ENCODE measurements at places on chromosomes 7 and 10.

- no peak for DNase-seq
Observed at GRCh38 chr7:69772718-69773436, 174.6 kb downstream of the AUTS2 start.

- peak; percentile 10 for DNase-seq
Observed at GRCh38 chr7:112162142-112162766, 43.9 kb downstream of the DOCK4 start.

- peak; percentile 13 for DNase-seq
Observed at GRCh38 chr10:108862676-108863350, 1060.5 kb downstream of the XPNPEP1 start.

DNA sequence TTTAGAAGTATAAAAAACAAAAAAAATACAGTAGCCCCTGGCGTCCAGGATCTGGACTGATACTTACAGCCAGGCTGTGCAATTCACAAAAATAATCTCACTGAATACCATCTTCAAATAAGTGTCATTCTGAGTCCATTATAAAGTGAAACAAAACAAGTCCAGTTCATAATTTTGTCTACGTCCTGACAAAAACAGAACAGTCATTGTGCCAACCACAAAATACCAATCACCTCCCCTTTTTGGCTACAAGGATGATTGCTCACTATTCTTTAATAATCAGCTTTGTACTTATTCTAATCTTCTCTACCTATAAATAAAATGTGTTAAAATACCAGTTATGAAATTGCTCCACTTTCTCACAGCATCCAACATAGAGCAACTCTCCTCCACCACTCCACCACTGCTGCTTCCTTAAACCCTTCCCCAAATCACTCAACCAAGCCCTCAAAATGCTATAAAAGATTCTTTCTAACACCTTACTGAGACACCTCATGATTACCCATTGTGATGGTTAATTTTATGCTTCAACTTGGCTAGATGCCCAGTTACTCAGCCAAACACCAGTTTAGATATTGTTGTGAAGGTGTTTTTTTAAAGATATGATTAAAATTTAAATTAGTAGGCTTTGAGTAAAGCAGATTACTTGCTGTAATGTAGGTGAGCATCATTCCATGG, 479.8 kb upstream of the SEMA3A start:
- peak; percentile 61 for DNase-seq

DNA sequence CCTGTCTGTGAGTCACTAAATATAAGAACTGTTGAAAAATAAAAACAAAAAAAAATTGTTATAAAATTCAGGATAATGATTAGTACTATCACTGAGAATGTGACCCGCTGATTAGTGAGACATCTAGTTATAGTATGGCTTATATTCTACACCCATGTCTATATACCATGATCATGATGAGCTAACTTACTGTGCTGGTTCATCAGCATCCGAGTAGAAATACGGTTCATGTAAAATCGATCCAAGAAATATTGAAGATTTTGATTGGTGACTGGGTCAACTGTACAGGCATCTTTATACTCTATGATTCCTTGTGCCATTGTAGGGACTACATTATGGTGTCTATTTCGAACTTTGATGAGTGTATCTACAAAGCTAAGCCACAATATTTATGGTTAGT, 3.7 kb downstream of the PDK4 start:
- DNase-seq, result no peak

GRCh38 chr7:2843711-2844152, 376 bp downstream of the GNA12 start:
- peak; percentile 20 for DNase-seq

- DNase-seq, result peak; percentile 54
Observed at GRCh38 chr7:21357151-21358097, 70.5 kb upstream of the SP4 start.

DNA sequence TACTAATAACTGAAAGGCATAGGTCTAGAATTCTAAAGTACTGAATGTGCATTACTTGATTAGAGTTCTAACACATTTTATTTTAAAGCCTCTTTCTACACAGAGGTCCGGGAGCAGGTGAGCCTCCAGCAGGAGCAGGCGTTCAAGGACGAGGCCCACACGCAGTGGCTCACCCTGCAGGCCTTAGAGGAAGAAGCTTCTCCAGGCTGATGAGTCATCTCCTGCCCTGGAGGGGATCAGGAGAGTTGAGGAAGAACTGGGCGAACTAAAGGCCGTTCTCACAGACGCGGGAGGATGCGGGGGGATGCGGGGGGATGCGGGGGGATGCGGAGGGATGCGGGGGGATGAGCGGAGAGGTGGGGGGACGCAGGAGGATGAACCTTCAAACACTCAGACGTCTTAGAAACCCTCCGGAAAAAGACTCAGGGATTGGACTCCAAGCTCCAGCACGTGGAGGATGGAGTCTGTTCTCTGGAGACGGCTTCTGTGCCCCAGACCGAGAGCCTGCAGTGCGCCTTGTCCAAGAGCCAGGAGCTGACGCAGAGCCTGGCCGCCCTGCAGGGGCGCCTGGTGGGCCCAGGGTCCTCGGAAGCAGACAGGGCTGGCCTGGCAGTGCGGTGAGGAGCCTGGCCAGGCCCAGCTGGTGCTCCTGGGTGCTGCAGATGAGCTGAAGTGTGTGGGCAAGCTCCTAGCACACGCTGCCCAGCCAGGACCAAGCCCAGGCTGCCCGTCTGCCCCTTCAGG, 433.7 kb upstream of the TPK1 start:
- DNase-seq, result no peak

GRCh38 chr7:116730097-116731022, 58.4 kb downstream of the MET start:
- DNase-seq, result no peak

DNA sequence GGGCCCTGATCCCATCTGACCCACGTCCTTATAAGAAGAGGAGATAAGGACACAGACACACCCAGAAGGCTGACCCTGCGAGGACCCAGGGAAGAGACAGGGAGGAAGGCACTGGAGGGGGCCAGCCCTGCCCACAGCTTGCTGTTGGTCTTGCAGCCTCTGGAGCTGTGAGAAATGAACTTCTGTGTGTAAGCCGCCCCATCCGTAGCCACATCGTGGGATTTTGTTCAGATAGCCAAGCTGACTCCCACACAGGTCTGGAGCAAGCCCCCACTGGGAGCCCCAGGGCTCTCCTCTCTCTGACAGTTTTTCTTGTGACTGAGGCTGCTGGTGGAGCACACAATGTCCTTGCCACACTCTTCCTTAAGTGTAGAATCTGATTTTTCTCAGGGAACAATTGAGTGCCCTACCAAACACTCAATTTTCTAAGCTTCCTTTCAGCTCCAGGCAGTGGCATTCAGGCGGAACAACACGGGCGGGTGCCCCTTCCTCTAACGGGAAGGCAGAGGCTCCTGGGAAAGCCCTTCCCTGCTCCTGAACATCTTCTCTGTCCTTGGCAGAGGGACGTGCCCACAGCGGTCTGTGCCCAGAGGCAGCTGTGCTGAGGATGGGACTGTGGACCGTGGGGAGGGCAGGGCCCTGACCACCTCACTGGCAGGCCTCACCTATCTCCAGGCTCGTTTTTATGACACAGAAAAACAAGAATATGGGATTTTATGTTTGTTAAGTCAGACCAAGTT, 160.6 kb upstream of the SHH start:
- no peak for DNase-seq

GRCh38 chr10:124181656-124182055, 88.3 kb upstream of the CHST15 start:
- no peak for DNase-seq

GRCh38 chr10:95253007-95253406, 37.8 kb downstream of the PDLIM1 start:
- DNase-seq, result peak; percentile 80

- DNase-seq, result no peak
Observed at GRCh38 chr7:45692031-45692430, 117.9 kb downstream of the ADCY1 start.

GRCh38 chr7:16504019-16504418, 22.6 kb upstream of the LRRC72 start:
- DNase-seq, result no peak

GRCh38 chr7:112076324-112076723, 129.9 kb downstream of the DOCK4 start:
- no peak for DNase-seq

- DNase-seq, result peak; percentile 78
Observed at GRCh38 chr10:101031796-101032636, 982 bp downstream of the SFXN3 start.

DNA sequence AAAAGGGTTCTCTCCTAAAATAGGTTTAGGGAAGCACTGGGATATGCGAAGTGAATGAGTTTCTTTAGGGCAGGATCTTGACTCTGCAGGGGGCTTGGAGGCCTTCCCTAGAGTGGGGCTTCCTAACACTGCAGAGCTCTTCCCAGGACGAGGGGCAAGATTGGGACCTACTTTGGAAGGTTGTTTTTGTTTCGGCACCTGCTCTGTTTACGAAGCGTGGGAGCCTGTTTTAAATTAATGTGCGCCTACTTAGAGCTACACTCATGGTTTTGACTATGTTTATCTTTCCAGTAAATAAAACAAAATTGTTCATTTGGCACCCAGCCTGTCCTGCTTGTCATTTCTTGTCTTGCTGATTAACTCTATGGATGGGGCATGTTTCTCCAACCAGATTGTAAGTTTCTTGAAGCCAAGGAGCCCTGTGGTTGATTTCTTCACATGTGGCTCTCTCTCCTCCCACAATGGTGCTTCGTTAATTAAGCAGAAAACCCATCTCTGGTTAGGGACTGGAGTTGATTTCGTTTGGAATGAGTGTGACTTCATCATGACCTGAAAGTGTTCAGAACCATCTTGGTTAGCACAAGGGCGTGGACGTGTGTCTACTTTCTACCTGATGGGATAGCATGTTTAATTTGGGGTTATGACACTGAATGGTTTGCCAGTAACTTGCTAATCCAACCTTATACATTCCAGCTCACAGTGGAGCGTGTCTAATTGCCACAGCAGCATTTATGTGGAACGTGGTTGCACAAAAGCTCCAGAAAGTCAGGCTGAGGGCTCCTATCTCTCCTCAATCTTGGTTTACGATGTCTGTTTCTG, 98.1 kb downstream of the TCF7L2 start:
- no peak for DNase-seq

- DNase-seq, result peak; percentile 58
Observed at GRCh38 chr7:35424869-35425495, 171.1 kb upstream of the TBX20 start.

GRCh38 chr7:85638394-85638793, 451.5 kb upstream of the SEMA3D start:
- DNase-seq, result peak; percentile 63

DNA sequence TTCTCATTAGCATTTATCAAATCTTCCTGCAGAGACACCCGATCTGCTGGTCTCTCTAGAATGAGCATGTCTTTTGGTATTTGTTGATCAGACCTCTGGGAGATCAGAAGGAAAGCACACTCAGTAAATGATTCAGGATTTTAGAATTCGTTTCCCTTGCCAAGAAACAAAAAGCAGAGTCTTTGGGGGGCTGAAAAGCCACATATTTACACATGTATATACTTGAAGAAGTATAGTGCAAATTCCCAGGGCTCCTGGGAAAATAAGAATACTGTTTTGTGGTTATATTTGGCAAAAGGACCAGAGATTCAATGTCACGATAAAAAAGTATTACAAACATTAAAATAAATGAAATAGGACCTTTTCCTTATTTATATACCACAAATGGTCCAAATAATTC, 100.2 kb downstream of the AGMO start:
- no peak for DNase-seq

DNA sequence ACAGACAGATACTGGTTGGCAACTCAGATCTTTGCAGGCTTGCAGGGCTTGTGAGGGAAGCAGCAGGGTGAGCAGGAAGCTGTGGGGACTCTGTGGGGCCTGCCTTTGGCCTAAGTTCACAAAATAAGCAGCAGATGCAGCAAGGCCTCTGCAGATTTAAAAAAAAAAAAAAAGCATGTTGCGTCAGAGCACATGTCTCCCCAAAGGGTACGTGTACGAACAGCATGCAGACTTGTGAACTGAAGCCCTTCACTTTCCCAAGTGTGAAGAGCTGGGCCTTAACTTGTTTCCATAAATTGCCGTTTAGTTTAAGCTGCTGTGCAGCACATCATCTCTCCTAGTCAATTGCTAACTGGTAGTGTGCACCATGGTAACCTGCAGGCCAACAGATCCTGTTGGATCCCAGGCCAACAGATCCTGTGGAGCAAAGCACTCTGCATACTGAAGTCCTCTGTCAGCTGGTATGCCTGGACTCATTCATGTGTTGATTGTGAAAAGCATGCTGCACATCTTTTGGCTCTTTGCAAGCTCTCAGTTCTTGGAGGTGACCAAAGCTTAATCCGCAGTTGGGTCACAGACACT, 10.8 kb upstream of the XPNPEP1 start:
- DNase-seq, result no peak

DNA sequence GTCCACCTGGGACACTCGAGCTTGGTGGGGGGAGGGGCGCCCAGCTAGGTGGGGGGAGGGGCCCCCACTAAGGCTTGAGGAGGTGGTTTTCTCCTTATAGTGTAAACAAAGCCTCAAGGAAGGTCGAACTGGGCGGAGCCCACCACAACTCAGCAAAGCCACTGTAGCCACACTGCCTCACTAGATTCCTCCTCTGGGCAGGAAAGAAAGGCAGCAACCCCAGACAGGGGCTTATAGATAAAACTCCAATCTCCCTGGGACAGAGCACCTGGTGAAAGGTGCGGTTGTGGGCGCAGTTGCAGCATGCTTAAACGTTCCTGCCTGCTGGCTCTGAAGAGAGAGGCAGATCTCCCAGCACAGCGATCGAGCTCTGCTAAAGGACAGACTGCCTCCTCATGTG, 133.1 kb downstream of the SNX13 start:
- peak; percentile 6 for DNase-seq

- peak; percentile 98 for DNase-seq
Observed at GRCh38 chr10:95266674-95267095, 24.1 kb downstream of the PDLIM1 start.

- DNase-seq, result no peak
Observed at GRCh38 chr7:128168667-128169210, 72.3 kb upstream of the LEP start.

- no peak for DNase-seq
Observed at GRCh38 chr10:7400068-7400715, 10.6 kb downstream of the SFMBT2 start.

DNA sequence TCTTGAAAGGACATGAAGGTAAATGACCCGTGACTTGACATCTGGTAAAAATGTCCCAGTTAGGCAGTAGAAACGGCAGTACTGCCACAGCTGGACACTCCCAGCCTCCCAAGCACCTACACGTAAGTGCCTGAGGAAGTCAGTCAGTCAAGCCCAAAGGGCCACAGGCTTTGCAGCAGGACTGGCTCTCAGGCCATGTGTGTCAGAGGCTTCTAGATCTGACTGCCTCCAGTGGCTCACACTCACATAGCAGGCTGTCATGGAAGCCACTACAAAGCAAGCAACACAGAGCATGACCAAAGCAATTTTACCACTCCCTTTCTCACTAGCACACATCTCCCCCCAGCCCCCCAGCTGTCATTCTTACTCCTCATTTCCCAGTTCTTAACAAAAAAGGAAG, 17.8 kb upstream of the CCNJ start:
- peak; percentile 69 for DNase-seq

DNA sequence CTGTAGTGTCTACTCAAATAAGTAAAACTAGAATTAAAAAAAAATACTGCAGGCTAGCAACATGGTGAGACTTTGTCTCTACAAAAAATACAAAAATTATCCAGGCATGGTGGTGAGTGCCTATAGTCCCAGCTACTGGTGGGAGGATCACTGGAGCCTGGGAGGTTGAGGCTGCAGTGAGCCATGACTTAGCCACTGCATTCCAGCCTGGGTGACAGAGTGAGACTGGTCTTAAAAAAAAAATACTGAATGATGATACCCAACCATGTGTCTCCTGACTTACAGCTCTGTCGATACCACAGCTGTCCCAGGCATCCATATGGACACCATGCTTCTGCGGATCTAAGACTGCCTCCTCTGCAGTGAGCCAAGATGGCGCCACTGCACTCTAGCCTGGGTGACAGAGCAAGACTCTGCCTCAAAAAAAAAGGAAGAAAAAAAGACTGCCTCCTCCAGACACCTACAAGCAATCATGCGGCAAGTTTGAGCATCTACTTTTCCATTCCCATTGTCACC, 7.9 kb upstream of the FRAT1 start:
- no peak for DNase-seq
